ENCODE measurements at places on chromosomes 5 and 9.

GRCh38 chr9:83800236-83801033 lies 17.1 kb downstream of the GKAP1 start:
- DNase-seq: no peak

DNA sequence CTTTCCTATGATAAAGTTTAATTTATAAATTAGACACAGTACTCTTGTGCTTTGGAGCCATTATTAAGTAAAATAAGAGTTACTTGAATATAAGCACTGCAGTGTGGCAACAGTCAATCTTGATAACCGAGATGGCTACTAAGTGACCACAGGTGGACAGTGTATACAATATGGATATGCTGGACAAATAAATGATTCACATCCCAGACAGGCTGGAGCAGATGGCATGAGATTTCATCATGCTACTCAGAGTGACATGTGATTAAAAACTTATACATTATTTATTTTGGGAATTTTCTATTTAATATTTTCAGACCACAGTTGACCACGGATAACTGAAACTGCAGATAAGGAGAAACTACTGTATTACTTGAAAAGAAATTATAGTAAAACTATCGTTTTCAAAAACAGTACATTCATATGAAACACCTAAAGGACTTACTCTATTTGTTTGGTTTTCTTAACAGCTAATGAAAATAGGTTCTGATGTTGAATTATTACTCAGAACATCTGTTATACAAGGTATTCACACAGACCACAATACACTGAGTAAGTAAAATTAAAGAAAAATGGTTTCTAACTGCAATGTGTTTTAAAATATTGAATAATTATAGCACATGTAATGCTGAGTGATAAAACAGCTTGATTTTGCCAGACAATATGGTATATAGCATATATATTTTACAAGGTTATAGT lies 16.0 kb downstream of the LYRM7 start:
- DNase-seq: no peak

- DNase-seq: no peak
These were observed 19.3 kb upstream of the ANKH start for GRCh38 chr5:14890846-14891245.

- no peak for DNase-seq
These were observed 343.7 kb downstream of the DMRTA1 start for GRCh38 chr9:22790329-22790728.

DNA sequence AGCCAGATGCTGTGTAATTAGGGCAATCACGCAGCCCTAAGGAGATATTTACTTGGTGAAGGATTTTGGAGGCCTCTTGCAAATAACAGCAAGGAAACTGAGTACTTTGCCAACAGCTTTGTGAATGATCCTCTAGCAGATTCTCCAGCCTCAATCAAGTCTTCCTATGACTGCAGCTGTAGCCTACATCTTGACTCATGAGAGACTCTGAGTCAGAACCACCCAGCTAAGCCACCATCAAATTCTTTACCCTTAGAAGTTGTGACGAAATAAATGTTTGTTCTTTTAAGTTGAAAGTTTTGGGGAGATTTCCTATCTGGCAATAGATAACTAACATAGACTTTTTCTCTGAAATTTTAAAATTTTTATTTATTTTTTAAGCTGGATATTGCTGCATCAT lies 237.6 kb upstream of the CCNH start:
- no peak for DNase-seq

- no peak for DNase-seq
These were observed 107.6 kb downstream of the APBA1 start for GRCh38 chr9:69564557-69564956.

- DNase-seq: no peak
These were observed 53.1 kb upstream of the GRIN3A start for GRCh38 chr9:101791533-101791932.

- no peak for DNase-seq
These were observed 3.0 kb downstream of the DAPK1 start for GRCh38 chr9:87500491-87501270.
